ENCODE measurements at places on chromosomes 11 and 22.
A peak's percentile ranks its signal among the peaks of the same experiment; 100 is the strongest.

DNA sequence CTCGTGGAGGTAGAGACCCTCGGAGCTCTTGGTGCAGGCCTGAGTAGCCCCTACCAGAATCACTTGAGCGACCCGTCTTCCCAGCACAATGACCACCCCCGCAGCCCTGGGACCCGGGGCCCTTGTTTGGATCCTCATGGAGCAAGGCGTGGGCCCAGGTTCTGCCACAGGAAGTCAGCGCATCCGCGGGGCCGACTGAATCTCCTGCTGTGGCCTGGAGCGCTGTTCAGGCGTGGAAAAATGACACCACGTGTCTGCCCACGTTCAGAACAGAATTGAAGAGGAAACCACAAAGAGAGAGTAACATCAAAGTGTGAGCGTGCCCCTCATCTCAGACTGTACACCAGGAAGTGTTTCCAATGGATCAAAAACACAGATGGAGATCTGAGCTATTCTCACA lies 1479.2 kb downstream of the TBC1D22A start:
- DNase-seq = no peak

DNA sequence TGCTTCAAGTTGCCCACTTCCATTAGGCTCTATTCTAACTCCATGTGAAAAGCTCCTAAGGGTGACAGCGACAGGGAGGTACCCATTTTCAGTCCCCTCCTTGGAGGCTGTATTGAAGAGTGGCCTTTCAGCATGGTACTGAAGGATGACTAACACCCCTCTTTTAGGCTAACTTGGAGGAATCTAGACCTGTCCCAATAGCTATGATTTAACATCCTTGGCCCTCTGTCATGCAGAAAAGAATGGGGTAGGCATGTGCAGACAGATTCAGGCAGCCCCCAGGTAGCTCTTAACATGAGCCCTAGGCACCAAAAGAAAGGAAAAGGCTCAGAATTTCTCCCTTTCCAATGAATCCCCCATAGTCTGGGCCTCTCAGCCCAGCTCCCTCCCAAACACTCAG lies 89.3 kb upstream of the AMOTL1 start:
- DNase-seq = no peak

GRCh38 chr11:3816673-3817072 lies 8.3 kb downstream of the PGAP2 start:
- no peak for DNase-seq

DNA sequence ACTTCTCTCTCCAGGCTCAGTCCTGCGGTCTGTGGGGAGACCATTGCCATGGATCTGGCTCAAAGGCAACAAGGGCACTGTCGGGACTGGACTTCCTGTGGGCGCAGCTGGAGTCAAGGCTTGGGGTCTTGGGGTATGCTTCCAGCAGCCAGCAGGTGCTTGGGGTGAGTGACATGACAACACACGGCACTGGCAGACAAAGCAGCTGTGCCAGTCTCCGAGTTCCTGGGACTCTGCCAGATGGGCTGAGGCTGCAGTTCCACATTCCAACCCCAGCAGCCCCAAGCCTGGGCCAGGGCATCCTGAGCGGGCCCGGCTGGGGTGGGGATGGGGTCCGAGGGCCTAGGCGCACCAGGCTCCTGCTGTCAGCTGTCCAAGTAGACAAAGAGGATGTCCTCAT lies 12.3 kb downstream of the GUCD1 start:
- no peak for DNase-seq

- no peak for DNase-seq
Observed at GRCh38 chr11:116535994-116536393, 236.8 kb downstream of the BUD13 start.

DNA sequence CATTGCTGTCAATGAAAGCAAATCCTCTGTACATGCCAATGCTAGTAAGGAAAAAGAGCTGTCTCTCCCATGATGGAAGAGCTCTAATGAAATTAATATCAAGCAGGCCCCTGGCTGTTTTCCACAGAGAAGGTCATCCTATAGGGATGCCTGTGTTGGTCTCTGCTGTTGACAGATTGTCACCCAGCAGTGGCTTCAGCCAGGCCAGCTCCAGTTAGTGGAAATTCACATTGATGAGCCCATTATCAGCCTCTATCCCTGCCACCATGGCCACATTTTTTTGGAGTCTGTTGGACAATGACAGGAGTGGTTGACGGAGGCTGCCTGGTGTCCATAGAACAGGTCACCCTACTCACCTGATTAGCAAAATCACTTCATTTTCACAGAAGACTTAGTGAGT lies 104.3 kb downstream of the GGTLC2 start:
- no peak for DNase-seq

DNA sequence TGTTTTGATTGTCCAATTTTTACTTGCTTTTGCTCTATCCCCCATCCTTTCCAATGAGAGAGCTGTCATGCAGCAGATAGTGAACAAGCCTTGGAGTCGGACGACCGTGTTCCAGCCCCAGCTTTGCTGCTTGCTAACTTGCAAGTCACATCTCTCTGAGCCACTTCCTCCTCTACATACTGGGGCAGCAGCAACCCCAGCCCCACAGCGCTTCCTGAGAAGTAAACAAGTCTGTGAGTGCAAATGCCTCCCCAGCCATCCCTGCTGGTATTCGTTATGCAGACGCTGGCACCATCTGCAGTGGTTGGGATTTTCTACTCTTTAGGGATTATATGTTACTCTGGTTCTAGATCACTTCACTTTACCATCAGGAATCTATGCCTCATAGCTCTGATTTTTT lies 35.0 kb downstream of the TPBGL start:
- DNase-seq = peak; percentile 6
